ENCODE measurements at places on chromosomes 11 and 22.

- DNase-seq = no peak
These were observed 86.0 kb downstream of the CASP12 start for GRCh38 chr11:104812103-104812788.

- DNase-seq = no peak
These were observed 38.7 kb upstream of the ATXN10 start for GRCh38 chr22:45632791-45633515.

DNA sequence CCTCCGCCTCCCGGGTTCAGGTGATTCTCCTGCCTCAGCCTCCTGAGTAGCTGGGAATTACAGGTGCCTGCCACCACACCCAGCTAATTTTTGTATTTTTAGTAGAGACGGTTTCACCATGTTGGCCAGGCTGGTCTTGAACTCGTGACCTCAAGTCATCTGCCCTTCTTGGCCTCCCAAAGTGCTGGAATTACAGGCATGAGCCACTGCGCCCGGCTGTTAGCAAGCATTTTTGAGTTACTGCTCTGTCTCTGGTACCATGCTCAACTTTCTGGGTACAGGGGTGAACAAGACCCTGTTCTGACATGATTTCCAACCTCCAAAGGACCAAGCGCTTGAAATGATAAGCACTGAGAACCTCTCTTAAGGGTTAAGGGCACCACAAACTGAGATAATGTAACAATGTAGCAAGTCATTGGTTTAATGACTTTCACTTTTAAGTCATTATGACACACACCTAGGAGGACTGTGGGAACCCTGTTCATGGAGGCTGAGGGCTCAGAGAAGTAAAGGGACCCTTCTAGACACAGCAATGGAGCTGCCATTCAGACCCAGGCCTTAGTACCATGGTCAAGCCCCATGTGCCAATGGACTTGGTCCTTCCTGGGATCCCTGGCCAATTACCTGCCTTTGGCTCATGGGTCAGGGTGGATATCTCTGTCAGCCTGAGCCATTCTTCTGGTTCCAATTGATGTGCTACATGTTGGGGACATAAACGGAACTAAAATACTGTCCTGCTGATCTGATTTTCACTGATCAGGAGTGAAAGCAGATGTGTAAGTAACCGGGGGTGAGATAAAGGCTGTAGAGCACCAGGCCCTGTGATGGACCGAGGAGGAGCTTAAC, 11.6 kb downstream of the SLC3A2 start:
- DNase-seq = no peak

DNA sequence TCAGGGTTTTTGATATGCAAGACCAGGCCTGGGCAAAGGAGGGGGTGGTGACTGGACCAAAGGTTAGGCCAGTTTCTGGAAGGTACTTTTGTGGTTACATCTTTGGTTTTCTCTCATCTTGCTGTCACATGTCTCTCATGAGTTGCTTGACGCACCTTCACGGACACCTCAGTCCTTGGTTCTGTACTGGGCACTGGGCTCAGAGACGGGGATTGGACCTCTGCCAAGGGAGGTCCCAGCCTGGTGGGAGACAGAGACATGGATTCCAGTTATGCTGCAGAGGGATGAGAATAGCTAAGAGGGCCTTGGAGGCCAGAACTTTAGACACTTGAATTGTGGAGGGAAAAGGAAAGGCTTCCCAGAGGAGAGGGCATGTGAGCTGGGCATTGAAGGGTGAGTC, 1.7 kb downstream of the USP35 start:
- DNase-seq = no peak

- no peak for DNase-seq
These were observed 7.0 kb downstream of the C11orf16 start for GRCh38 chr11:8925711-8926110.

DNA sequence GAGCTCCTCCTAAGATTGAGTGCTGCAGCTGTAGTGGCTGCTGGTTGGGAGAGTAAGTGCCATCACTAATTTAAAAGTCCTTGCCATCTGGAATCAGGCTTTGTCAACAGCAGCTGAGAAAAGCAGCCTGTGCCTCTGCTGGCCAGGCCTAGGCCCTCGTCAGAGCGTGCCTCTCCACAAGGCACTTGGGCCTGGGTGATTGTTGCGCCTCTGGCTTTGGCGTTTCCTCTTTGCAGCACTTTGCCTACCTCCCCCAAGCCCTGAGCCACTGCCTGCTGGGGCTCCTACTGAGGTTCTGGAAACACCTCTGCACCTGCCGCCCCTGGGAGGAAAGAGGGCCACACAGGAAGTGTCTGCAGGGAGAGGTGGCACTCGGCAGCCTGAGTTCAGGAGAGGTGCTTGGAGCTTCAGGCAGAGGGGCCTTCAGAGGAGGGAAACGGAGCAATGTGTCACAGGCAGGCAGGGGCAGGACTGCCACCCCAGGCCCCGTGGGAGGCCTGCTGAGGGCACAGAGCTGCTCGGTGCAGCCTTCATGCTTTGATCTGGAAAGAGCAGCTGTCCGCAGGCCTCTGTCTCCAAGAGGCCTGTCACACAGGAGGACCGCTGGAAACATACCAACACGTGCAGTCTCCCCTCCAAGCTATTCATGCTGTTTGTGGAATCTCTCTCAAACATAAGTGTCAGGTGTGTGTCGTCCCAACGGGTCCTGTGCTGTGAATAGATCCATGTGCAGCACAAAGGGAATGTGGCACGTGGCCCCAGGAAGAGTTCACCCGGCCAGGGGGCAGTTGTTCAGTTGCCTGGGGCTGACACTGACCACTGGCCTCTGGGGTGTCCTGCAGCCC, 61.5 kb upstream of the EMID1 start:
- peak; percentile 64 for DNase-seq

- DNase-seq = no peak
These were observed 12.3 kb upstream of the CD5 start for GRCh38 chr11:61089806-61090491.

- DNase-seq = no peak
These were observed 26.8 kb upstream of the MGAT3 start for GRCh38 chr22:39429916-39430575.

GRCh38 chr11:69641681-69642548, 959 bp downstream of the CCND1 start:
- DNase-seq = no peak

GRCh38 chr22:27870234-27871191, 48.5 kb downstream of the PITPNB start:
- no peak for DNase-seq

DNA sequence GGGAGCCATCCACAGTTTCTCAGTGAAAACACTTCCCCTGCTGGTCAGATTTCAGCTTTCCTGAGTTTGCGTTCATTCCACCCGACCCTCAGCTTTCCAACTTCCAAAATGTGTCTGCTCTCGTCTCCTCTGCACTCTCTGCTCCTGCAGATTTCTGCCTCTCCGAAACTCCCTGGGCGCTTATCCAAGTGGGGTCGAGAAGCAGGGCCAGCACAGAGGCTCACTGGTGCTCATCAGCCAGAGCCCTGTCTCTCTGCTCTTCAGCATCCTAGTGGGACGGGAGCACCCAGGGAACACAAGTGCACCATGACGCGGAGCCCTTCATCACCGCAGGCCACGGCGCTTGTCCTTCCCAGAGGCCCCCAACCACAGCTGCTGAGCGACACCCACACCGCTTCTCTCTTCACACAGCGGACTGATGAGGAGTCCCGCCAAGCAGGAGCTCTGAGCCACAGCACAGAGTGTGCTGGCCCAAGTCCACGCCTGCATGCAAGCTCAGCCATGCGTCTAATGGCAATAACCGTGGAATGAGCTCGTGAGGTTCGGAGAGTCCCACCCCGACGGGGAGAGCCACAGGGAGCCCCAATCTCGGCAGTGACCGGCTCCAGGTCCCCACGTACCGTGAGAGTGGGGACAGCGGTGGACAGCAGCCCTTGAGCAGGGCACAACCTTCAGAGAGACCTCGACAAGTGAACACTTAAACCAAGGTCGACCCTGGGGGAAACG, 27.9 kb upstream of the MOB2 start:
- no peak for DNase-seq

- DNase-seq = peak; percentile 55
These were observed at the start of gene SLC1A2 for GRCh38 chr11:35419184-35419829. SLC1A2 (minus strand) TSS chr11:35419558; CDS start chr11:35418966, 592 bp downstream.

- DNase-seq = no peak
These were observed 873.7 kb upstream of the FAT3 start for GRCh38 chr11:91350931-91351330.

DNA sequence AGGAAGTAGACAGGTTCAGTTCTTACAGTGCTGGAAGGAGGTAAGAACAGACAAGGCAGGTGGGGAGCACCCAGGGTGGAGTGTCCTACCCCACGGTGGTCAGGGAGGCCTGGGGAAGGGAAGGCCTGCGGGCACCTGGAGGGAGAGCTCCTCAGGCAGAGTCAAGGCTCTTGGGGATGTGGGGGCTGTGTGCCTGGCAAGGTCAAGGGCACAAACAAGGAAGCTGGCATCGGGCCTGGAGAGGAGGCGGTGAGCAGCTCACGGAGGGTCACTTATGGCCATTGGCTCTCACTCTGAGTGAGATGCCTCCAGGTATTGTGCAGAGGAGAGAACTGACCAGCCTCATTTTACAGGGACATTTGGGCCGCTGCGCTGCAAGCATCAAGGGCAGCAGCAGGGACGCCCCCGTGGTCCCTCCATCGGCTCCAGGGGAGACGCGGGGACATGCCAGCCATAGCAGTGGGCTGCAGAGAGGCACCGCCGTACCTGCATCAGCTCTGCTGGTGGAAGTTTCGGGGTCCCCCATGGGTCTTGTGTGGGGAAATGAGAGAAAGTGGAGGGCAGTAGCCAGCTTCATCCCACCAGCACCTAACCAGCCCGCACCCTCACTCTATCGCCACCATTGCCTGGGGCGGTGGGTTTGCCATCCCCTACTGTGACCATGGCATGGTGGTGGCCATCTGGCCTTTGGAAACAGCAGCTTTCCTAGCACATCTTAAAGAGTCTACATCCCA, 37.5 kb upstream of the RTL6 start:
- DNase-seq = no peak

- no peak for DNase-seq
These were observed 2.2 kb upstream of the P2RX6 start for GRCh38 chr22:21012446-21013407.

DNA sequence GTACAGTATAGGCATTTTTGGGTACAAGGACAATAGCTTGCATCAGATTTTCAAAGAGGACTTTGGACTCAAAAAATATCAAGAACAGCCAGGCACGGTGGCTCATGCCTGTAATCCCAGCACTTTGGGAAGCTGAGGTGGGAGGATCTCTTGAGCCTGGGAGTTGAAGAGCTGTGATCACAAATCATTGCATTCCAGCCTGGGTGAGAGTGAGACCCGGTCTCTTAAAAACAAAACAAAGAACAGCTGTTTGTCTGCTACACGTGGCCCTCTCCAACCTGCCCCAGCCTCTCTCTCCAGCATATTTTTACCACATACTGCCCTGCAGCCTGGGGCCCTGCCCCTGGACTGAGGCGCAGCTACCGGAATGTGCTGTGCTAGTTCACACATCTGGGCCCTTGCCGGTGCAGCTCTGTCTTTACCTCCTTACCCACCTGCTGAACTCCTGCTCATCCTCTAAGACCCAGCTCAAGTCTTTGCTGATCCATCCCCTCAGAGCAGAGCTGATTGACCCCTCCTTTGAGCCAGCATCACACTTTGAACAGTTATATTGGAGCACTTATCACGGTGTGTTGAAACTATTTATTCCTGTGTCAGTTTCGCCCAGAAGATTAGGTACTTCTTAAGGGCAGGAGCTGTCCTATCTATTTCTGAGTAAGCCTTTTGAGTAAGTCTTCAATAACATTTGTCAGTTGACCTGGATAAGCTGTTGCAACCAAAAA, 29.4 kb downstream of the GRIK4 start:
- DNase-seq = no peak
